ENCODE measurements at places on chromosomes 12 and 14.

- DNase-seq = no peak
These were observed 22.9 kb downstream of the CACNA1C start for GRCh38 chr12:2075508-2076195.

- DNase-seq = no peak
These were observed 241.3 kb upstream of the TMEM132C start for GRCh38 chr12:128025589-128026245.

DNA sequence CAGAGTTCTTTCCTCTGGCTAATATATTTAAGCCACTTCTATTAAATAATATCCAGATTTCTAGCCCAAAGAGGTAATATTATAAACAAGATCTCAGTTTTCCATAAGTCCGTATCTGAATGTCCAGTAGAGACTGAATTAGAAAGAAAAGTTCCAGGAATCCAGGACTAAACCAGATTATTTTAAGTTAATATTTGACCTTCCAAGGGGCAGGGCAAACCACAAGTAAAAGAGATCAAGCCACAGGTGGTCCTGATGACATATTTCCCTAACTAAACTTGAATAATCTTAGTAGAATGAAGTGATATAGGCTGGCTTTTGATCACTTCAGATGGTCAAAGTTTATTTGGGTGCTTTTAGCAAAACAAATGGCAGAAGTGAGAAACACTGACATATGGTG is 43.3 kb upstream of the E2F7 start:
- DNase-seq = no peak

GRCh38 chr12:82533341-82533740 is 153.4 kb upstream of the TMTC2 start:
- no peak for DNase-seq

DNA sequence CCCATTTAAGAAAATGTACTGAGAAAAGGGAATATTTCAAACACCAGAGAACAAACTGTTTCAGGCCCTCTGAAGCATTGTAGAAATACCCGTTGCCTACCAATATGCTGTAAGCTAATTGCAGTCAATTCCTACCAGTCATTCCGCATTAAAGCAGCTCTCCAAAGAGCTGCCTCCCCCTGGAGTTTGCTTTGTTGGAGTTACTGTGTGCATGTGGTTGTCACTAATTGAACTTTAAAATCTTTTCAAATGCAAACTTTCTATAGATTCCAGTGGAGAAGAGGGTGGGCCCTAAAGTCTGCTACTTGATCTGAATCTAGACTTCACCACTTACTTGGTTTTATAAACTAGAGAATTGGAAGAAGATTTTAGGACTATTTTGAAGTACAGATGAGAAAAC is 112.7 kb downstream of the PLXNC1 start:
- DNase-seq = no peak

DNA sequence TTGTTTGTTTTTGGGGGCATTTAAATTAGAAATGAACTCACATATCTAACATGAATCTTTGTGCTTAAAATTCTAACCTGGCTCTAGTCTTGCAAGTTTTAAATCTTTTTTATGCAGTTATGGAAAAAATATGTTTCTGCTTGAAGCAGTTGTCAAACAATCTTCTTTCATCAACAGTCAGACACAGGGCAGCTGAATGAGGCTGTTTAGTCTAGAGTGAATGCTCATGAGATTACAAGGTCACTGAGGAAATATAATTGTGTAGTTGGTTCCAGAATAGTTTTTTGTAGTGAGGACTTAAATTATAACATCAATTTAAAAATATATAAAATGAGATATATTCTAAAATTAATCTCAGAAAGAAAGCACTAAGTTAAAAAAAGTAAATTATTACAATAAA is 76.5 kb downstream of the TRMT5 start:
- no peak for DNase-seq

DNA sequence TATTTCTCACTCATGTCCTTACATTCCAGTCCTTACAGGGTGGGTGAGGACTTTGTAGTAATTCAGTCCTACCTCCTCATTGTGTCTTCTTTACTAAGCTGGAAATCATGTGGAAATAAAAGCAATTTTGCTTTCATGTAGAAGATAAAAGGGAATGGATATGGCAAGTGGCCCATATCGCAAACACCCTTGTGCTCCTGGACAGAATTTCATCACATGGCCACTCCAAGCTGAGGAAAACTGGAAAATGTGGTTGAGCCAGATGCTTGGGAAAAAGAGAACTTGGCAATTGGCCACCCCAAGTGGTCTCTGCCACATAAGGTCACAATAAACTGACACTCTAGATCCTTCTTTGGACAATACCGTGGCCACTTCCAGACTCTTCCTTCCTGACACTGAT is 64.2 kb upstream of the IFNG-AS1 start:
- peak; percentile 16 for DNase-seq

GRCh38 chr14:83611906-83612390 is 1918.0 kb upstream of the FLRT2 start:
- DNase-seq = no peak

GRCh38 chr14:44897845-44898151 is 63.9 kb downstream of the KLHL28 start:
- peak; percentile 62 for DNase-seq

DNA sequence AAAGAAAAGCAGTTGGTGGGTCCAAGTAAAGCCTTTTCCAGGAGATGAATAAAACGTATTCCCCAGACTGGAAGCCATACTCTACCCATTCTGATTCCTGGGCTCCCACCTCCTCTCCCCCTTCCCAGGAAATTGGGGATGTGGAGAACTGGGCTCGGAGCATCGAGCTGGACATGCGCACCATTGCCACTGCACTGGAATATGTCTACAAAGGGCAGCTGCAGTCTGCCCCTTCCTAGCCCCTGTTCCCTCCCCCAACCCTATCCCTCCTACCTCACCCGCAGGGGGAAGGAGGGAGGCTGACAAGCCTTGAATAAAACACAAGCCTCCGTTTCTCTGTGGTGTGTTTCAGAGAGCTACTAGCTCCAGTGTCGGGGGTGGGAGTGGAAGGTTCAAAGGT is 822 bp upstream of the RDH5 start:
- no peak for DNase-seq

GRCh38 chr12:14327711-14328110 is 37.8 kb upstream of the ATF7IP start:
- no peak for DNase-seq

DNA sequence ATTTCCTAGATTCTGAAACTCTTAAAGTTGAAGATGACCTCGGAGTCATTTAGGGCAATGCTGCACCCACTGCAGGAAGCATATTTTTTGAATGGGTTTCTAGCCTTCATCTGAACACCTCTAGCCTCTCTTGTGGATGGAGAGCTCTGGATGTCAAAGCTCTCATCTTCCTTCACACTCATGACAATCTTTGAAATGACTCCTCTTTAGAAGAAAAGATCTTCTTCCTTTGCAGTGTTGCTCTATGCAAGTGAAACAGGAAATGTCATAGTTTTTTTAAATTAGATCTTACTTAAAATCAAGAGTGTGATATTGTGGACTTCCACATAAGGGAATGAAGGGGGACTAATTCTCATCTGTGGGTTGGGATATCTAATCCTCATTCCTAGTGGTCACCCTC is 86.3 kb upstream of the GRIP1 start:
- DNase-seq = no peak

GRCh38 chr12:132089407-132089910 is 54.7 kb downstream of the DDX51 start:
- DNase-seq = no peak

DNA sequence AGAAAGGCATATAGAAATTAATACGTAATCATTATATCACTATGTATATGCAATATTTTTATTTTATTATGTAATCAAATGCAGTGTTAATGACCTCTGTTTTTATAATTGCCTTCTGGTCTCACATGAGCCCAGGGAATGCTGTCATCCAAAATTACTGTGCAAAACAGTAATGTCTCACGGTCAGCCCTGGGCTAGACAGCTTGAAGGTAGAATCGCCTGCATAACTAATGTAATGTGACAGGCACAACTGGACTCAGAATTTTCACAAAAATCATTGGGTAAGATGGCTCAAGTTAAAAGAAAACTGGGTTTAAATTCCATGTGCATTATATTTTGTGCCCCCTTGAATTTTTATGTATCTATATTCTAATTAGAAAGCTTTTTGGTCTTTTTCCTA is 293.3 kb downstream of the PPFIA2 start:
- DNase-seq = no peak

- DNase-seq = no peak
These were observed 45.4 kb upstream of the NEDD1 start for GRCh38 chr12:96861656-96862055.

DNA sequence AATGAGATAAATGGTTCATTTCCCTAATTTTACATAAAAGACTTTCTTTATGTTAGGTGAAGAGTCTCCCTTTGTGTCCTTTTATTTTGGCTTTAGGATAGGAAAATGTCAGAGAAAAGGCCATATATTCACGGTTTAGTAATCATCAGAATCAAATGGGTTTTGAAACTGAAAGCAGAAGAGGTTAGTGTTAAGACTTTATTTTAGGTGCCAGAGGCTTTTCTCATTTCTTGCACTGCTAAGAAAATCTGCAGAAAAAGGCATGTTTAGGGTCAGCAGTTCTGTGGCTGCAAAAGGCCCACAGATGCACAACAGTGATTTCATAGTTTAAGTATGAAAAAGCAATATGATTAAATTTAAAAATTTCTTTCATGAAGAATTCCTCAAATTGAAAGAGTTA is 80.4 kb upstream of the SINHCAF start:
- DNase-seq = no peak

GRCh38 chr12:75862692-75863471 is 168.7 kb downstream of the PHLDA1 start:
- DNase-seq = peak; percentile 40
